ENCODE measurements at places on chromosomes 12 and 14. TPM values are rescaled to one million over a fixed set of nuclear protein-coding genes. Genes with fewer than 3 reads are reported as not detected.

The ZNF385A gene
- total RNA-seq = 2.2 TPM

The CLEC4E gene
- total RNA-seq = not detected

The FOXN4 gene
- not detected for total RNA-seq

The ANAPC5 gene
- 145 TPM for total RNA-seq

The SERPINA9 gene
- total RNA-seq = not detected

The OTUB2 gene
- total RNA-seq = 0.84 TPM

The DTD2 gene
- total RNA-seq = 18.4 TPM

The KRT72 gene
- not detected for total RNA-seq

The CD69 gene
- 0.23 TPM for total RNA-seq

The KCNA1 gene
- under 0.01 TPM for total RNA-seq

The RNASE8 gene
- total RNA-seq = not detected

The TMEM121 gene
- 4.6 TPM for total RNA-seq

The PRR13 gene
- 12.6 TPM for total RNA-seq

The GLTP gene
- total RNA-seq = 60.4 TPM

The CCDC198 gene
- 0.51 TPM for total RNA-seq

The TRPV4 gene
- 1.4 TPM for total RNA-seq

The LRRC10 gene
- total RNA-seq = not detected

The CEBPE gene
- not detected for total RNA-seq

The CLECL1 gene
- total RNA-seq = not detected

The SSPN gene
- total RNA-seq = 0.34 TPM

The INSM2 gene
- total RNA-seq = not detected

The NAA30 gene
- 34.7 TPM for total RNA-seq

The TAS2R7 gene
- total RNA-seq = not detected

The TMTC2 gene
- total RNA-seq = 13.0 TPM

The CCDC38 gene
- total RNA-seq = not detected

The CPNE6 gene
- not detected for total RNA-seq

The ADCY6 gene
- 43.3 TPM for total RNA-seq

The CD9 gene
- total RNA-seq = 1,153 TPM

The RNF212B gene
- total RNA-seq = not detected

The GLI1 gene
- total RNA-seq = 0.17 TPM

The NOXRED1 gene
- total RNA-seq = not detected

The ASCL1 gene
- not detected for total RNA-seq

The HOXC11 gene
- total RNA-seq = not detected

The GLIPR1L2 gene
- 0.05 TPM for total RNA-seq

The KRT82 gene
- not detected for total RNA-seq

Measured in dermis blood vessel endothelial cell (primary cell).